H9 (cell line): ENCODE measurements at places on chromosomes 4 and X. TPM values are rescaled to one million over a fixed set of nuclear protein-coding genes. Genes with fewer than 3 reads are reported as not detected.

DNA sequence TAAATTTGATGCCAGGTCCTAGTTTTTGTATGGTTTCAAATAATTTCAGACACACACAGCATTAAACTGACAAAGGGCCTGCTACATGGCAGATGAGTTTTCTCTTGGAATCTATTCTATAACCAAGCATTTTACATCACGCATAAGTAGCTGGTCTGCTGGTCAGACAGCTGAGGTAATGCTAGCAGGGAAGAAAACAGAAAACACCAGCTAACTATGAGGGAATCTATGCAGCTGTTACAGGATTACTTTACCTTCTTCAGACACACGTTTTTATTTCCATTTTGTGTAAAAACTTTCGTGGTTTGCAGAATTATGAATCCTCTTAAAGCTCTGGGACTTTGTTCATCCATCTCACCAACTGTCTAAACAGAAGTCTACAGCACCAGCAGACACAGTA lies 42.0 kb downstream of the MFAP3L start:
- no peaks in the 10 kb centered on the region for H3K36me3 ChIP-seq
- no peak overlapping the region for H3K27ac ChIP-seq
- peaks cover 3% of the 10 kb centered on the region; the same call in 1 of the 2 replicates for H3K4me1 ChIP-seq
- no peak overlapping the region for H3K4me3 ChIP-seq

Gene H2BW2
- total RNA-seq: not detected in 2 replicates

DNA sequence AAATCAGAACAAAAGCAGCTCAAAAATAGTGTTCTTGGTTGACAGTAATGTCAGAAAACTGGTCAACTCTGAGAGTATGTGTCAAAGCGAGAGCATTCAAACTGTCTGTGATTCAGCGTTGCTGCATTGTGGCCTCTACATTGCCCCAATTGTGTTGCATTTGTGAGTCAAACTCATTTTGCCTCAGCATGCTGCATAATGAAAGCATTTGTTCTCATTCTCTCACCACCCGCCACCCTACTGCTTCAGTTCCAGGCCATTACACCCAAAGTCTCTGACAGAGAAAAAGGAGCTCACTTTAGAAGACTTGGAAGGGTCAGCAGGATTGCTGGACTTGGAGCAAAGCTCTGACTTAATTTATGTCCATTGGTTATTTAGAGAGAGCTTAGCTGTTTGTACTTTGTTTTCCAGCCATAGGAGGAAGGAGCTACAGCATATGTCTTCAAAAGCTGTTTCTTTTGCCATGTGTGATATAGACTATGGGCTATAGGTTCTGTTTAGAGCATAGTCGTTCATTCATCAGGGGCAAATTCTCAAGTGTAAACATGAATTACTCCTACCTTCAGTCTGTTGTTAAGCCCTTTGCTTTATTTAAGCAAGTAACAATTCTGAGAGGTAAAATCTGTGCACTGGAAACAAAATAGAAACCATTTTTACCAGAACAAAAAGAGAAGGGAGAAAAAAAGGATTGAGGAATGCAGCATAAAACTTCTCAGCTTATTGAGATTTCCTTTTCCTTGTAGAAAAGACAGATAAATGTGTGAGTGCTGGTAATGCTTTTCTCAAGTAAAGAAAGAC lies 153.4 kb upstream of the ANK2 start:
- no peaks in the 10 kb centered on the region for H3K27me3 ChIP-seq
- no peak overlapping the region for H3K27ac ChIP-seq
- no peak overlapping the region for H3K4me3 ChIP-seq
- peak; percentile 53 for DNase-seq
- H3K4me1 ChIP-seq: peaks cover 8% of the 10 kb centered on the region; the same call in 1 of the 2 replicates
- no peaks in the 10 kb centered on the region; the same call in 1 of the 3 replicates for H3K36me3 ChIP-seq

GRCh38 chr4:17811078-17811603 lies 362 bp downstream of the NCAPG start:
- H3K36me3 ChIP-seq: peaks cover 65% of the 10 kb centered on the region
- H3K4me3 ChIP-seq: peak overlapping the region; percentile 100

Gene RPS6KA6
- total RNA-seq: 10.5 and 12.1 TPM in 2 replicates

Gene PNMA5
- 0.07 TPM in 1 of 2 replicates, not detected in the other for total RNA-seq

DNA sequence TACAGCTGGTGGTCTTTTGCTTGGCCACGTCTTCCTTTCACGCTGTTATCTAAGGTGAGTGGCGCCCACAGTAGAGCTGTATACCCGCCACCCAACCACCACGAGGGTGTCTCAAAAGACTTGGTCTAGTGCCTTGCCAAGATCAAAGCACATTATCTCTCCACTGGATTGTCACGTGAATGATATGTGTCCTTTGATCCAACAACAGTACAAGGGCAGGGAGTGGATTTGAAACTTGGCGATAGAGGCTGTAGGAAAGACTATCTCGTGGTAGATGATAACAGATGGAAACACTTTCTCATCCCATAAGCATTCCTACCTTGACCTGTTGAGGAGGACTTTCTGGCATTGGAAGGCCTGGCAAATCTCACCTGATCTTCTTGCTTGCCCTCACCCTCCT lies 37.7 kb upstream of the BCLAF3 start:
- H3K36me3 ChIP-seq: no peaks in the 10 kb centered on the region
- no peaks in the 10 kb centered on the region for H3K27me3 ChIP-seq
- H3K4me3 ChIP-seq: no peak overlapping the region
- no peaks in the 10 kb centered on the region for H3K4me1 ChIP-seq
- DNase-seq: no peak
- H3K27ac ChIP-seq: no peak overlapping the region

- no peaks in the 10 kb centered on the region for H3K4me1 ChIP-seq
- H3K27ac ChIP-seq: no peak overlapping the region
Measured at GRCh38 chrX:65920620-65921019, 119.3 kb downstream of the VSIG4 start.

GRCh38 chr4:181559637-181560036 lies 683.6 kb upstream of the TENM3 start:
- H3K27ac ChIP-seq: no peak overlapping the region
- no peaks in the 10 kb centered on the region; the same call in 2 of the 3 replicates for H3K36me3 ChIP-seq
- H3K4me3 ChIP-seq: no peak overlapping the region
- H3K4me1 ChIP-seq: no peaks in the 10 kb centered on the region
- no peak for DNase-seq
- no peaks in the 10 kb centered on the region for H3K27me3 ChIP-seq

DNA sequence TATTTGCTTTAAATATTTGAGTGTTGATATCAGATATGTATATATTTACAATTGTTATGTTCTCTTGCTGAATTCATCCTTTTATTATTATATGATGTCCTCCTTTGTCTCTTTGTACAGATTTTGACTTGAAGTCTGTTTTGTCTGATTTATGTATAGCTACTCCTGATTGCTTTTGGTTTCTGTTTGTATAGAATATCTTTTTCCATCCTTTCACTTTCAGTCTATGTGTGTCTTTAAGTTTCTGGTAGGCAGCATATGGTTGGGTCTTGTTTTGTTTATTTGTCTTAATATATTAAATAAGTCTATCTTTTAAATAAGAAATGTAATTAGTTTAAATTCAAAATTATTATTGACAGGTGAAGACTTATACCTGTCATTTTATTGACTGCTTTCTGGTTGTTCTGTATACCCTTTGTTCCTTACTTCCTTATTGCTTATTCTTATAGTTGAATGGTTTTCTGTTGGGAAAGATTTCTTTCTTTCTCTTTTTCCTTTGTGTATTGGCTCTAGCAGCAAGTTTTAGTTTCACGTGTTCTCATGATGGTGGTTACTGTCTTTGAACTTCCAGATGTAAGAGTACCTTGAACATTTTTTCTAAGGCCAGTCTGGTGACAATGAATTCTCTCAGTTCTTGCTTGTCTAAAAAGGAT lies 31.1 kb downstream of the RAB28 start:
- H3K27me3 ChIP-seq: no peaks in the 10 kb centered on the region
- no peak for DNase-seq
- H3K27ac ChIP-seq: no peak overlapping the region
- peaks cover 6% of the 10 kb centered on the region for H3K36me3 ChIP-seq

- peaks cover 10% of the 10 kb centered on the region for H3K36me3 ChIP-seq
- H3K4me3 ChIP-seq: no peak overlapping the region
- H3K4me1 ChIP-seq: no peaks in the 10 kb centered on the region; the same call in 1 of the 2 replicates
- H3K27ac ChIP-seq: no peak overlapping the region
- no peaks in the 10 kb centered on the region for H3K27me3 ChIP-seq
Measured at GRCh38 chr4:42320822-42321388, 76.4 kb upstream of the SHISA3 start.

- no peak for DNase-seq
- H3K27ac ChIP-seq: no peak overlapping the region
- H3K27me3 ChIP-seq: no peaks in the 10 kb centered on the region
- H3K4me3 ChIP-seq: no peak overlapping the region
- no peaks in the 10 kb centered on the region for H3K36me3 ChIP-seq
Measured at GRCh38 chrX:33001107-33001506, 210.2 kb downstream of the DMD start.

Gene CSN1S1
- not detected in 2 replicates for total RNA-seq

DNA sequence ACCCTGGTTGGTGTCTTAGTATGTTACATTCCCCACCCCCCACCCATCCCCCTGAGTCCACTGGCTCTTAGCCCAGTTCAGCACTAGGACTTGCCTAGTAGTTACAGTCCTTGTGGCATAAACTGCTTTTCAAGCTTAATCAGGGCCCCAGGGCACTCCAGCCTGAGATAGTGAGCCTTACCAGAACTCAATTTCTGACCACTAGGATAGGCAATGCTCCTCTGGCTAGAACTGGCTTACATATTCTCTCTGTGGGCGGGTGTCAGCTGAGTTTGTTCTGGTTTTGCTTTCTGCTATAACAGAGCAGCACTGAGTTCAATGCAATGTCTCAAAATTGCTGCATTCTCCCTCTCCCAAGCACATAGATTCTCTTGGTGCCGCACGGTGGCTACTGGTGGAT lies 391.4 kb upstream of the DIPK2B start:
- H3K27ac ChIP-seq: no peak overlapping the region
- H3K27me3 ChIP-seq: no peaks in the 10 kb centered on the region
- no peak for DNase-seq
- no peak overlapping the region for H3K4me3 ChIP-seq
- H3K4me1 ChIP-seq: no peaks in the 10 kb centered on the region
- H3K36me3 ChIP-seq: peaks cover 14% of the 10 kb centered on the region

DNA sequence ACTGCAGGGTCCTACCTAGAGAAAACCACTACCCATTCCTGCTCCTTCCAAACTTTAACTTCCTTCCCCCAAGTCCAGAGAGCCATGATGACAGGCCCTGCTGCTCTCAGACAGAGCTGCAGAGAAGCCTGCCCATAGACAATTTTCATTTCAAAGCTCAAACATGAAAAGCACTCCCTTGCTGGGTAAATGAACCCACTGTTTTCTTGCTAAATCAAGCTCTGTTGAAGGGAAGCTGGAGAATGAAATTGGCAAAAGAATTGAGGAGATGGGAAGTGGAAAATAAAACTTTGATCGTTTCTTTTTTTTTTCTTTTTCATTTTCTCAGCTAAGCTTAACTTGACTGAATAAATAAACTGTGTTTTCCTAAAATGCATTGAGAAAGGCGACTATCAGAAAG lies 331.1 kb upstream of the CPEB2 start:
- H3K36me3 ChIP-seq: peaks cover 10% of the 10 kb centered on the region
- H3K27me3 ChIP-seq: no peaks in the 10 kb centered on the region
- H3K27ac ChIP-seq: no peak overlapping the region
- no peak for DNase-seq
- no peak overlapping the region for H3K4me3 ChIP-seq

DNA sequence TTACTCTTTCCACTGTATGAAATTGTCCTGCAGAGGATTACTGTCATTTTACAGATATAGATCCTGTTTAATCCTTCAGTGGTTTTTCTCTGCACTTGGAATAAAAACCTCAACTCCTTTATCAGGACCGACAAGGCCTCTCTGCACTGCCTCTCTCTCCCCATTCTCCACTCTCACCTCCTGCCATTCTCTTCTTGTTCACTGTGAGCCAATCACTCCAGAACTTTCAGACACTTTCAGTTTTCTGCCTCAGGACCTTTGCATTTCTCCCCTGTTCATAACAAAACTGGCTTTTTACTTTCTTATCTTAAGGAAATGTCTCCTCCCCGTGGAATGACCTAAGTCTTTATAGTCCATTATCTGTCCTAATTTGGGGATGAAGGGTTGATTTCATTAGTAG lies 137.3 kb downstream of the ELOVL6 start:
- no peak for DNase-seq
- no peak overlapping the region for H3K4me3 ChIP-seq
- H3K27ac ChIP-seq: no peak overlapping the region

Gene ABCG2
- 1.5 and 1.7 TPM in 2 replicates for total RNA-seq

Gene POU4F2
- total RNA-seq: not detected in 2 replicates

Gene REELD1
- total RNA-seq: not detected in 2 replicates

Gene FRMPD3
- 0.22 and 0.26 TPM in 2 replicates for total RNA-seq

GRCh38 chr4:75658876-75659275 lies 14.3 kb downstream of the G3BP2 start:
- H3K4me3 ChIP-seq: no peak overlapping the region
- no peak overlapping the region for H3K27ac ChIP-seq
- no peaks in the 10 kb centered on the region for H3K4me1 ChIP-seq
- peaks cover 77% of the 10 kb centered on the region for H3K36me3 ChIP-seq

GRCh38 chr4:53702334-53703266 lies 111.3 kb upstream of the LNX1 start:
- H3K4me3 ChIP-seq: no peak overlapping the region; the same call in 2 of the 3 replicates
- peak; percentile 49 for DNase-seq
- no peaks in the 10 kb centered on the region for H3K36me3 ChIP-seq
- no peak overlapping the region for H3K27ac ChIP-seq
- peaks cover 3% of the 10 kb centered on the region; the same call in 1 of the 2 replicates for H3K4me1 ChIP-seq

DNA sequence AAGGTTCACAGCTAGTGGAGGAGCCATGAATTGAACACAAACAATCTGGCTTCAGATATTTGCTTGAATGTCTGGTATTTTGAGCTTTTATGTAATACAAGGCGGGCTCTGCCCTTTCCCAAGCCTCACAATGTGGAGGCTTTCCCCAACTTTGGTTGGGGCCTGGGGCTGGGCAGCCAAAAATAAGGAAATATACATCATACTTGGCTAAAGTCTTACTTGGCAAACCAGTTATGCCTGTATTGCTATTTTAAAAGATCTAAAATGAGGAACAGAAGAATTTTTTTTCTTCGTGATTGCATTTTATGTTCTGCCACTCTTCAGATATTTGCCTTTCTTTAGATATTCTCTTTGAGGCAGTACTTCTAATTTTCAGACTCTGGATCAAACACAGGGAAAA lies 26.1 kb downstream of the ARFIP1 start:
- H3K27me3 ChIP-seq: no peaks in the 10 kb centered on the region
- no peak for DNase-seq
- no peak overlapping the region for H3K4me3 ChIP-seq
- H3K27ac ChIP-seq: no peak overlapping the region
- H3K4me1 ChIP-seq: no peaks in the 10 kb centered on the region

GRCh38 chr4:144948009-144948408 lies 150.0 kb downstream of the ANAPC10 start:
- H3K27ac ChIP-seq: no peak overlapping the region
- peaks cover 16% of the 10 kb centered on the region for H3K36me3 ChIP-seq
- no peaks in the 10 kb centered on the region for H3K27me3 ChIP-seq
- no peaks in the 10 kb centered on the region for H3K4me1 ChIP-seq
- no peak overlapping the region for H3K4me3 ChIP-seq

Gene SPANXB1
- not detected in 2 replicates for total RNA-seq
